LoVo (cell line): ENCODE measurements at places on chromosomes 11 and 22.

DNA sequence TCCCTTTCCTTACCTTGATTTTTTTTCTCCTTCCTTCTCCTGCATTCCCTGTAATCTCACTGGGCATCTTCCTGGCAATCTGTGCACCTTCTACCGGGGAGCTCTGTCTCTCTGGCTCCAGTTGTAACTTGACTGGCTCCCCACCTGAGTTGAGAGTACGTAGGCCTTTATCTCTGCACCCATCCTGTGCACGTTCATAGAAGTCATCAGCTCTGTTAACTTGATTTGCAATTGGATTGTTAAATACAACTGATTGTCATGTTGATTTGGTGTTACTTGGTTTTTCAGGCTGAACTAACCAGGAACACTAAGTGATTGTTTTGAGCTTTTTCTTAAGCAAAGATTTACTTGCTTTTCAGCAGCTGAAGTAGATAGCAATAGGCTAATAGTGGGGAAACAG, 11.8 kb downstream of the SWAP70 start:
- no peak for DNase-seq

DNA sequence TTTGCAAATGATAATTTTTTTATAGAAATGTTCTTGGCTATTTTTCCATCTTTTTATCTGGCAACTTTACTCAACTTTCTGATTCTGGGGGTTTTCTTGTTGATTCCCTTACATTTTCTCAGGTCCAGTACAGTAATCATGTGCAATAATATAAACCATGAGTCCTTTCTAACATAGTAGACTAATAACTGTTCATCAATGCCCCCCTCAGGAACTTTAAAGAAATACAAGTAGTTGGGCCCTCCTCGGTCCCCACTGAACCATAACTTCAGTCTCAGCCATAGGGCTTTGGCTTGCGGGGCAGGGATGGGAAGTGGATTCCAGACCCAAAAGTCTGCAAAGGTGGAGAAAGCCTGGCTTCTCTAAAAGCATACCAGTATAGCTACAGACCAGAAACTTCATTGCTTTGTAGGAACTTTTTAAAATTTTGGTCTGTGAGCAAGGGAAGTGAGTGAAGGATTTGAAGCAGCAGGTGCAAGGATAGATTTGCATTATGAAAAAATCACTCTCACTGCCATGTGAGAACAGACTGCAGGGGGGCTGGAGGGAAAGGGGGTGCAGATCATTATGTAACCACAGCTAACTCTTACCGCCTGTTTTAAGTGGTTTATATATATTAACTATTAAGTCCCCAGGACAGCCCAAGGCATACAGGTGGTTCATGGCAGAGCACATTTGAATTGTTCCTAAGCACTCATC, 10.4 kb upstream of the TUB start:
- peak; percentile 11 for DNase-seq

GRCh38 chr11:112656772-112657428, 304.3 kb upstream of the NCAM1 start:
- DNase-seq: no peak

- DNase-seq: no peak
Measured at GRCh38 chr22:37329238-37330140, 47.2 kb downstream of the CYTH4 start.

- DNase-seq: no peak
Measured at GRCh38 chr11:86681483-86681756, 9.0 kb upstream of the ME3 start.

DNA sequence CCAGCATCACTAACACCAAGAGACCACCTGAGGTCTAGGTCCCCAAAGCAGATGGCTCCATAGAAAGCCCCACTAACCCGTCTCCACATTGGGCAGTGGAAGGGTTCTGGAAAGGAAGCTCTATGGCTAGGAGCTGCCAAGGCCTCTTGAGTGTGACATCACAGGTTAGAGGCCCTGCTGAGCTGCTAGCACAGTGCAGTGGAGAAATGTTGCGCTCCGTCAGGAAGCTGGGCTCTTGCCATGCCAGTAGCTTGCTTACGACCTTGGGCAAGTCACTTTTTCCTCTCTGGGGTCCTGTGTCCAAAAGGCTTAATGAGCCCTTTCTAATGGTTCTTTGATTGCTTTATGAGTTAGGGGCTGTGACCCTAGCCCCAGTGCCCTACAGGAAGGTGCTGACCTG, 10.6 kb downstream of the PIK3IP1 start:
- no peak for DNase-seq

- no peak for DNase-seq
Measured at GRCh38 chr11:69861901-69862300, 42.7 kb upstream of the FGF3 start.

DNA sequence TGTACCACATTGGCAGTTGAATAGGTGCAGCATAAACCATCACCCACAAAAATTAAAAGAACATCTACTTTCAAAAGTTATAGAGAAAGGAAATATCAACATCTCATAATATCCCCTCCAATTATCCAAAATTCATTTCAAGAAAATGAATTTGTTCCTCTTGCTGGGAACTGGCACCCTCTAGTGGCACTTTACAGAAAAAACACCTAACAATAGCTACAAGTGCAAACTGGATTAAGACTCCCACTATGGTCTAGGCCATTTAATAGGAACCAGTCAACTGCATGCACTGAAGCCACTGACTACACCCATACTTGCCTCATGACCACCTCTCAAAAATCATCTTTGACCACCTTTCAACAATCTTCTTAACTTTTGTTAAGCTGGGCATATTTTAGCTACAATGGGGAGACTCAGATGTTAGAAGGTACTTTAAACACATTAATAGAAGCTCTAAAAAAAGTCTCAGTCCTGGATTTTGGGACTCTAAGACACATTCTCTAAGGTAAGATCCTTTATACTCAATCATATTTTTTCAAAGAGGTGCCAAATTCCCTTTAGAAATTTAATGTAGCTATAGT, 17.3 kb downstream of the TRAF6 start:
- DNase-seq: peak; percentile 58

DNA sequence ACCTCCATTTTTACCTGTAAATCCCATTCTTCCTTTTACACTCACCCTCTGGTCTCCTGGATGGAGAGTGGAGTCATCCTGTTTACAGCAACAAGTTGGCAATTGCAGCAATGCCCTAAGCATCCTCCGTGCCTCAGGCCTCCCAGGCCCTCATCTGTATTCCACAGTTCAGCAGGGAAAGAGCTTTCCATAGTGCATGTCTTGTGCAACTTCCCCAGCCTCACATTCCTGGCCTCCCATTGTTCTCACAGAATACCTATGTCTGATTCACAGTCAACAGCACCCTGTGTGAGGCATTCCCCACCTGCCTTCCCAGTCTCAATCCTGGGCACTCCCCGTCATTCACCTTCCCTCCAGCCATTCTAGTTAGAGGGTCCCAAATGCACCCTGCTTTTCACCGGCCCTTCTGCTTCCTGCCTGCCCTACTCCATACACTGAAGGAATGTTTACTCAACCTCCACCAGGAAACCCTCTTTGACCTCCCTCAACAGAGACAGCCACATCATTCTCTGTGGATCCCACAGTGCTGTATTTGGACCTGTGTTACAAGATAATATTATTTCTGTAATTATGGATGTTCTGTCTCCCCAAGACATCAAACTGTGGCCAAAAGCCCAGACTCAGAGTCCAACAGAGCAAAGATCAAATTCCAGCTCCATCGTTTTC, 405.7 kb downstream of the BUD13 start:
- DNase-seq: no peak

GRCh38 chr22:36510384-36510783, 3.5 kb upstream of the FOXRED2 start:
- no peak for DNase-seq

GRCh38 chr11:33778675-33779074, 4.4 kb upstream of the FBXO3 start:
- no peak for DNase-seq

DNA sequence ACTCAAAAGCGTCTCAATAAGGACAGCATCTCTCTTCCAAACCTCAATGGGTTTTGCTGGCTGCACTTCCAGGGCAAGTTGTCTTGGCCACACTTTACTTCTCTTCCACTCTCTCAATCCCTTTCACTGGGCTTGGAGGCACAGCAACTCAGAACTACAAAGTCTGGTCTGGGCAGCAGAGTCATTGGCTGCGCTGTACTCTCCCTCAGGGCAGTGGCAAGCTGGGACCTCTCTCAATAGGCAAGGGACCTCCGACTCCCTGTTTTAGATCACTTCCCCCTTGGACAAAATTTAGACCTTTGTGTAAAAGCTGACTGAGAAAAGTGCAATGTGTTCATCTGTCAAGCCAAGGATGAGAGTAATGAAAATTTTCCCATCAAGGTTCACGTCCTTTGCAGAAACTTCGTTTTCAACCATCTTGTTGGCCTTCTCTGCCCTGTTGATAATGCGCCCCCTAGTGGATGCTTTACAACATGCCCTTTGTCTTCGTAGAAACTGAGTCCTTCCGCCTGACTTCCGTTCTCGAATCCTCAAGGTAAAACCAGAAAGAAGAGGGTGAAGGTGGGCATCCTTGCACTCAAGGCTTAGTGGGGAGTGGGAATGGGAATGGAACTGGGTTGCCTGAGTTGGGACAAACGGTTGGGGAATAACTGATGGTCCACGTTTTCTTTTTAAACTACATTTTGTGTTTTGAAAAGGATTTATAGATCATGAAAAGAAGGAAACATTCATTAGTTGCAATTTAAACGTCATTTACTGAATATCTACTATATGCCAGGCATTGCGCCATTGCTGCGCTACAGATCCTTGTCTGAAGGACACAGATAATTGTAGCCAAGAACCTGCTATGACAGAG, 99.1 kb downstream of the CD44 start:
- DNase-seq: peak; percentile 51

GRCh38 chr22:42967933-42968332, 47.0 kb downstream of the PACSIN2 start:
- DNase-seq: no peak

DNA sequence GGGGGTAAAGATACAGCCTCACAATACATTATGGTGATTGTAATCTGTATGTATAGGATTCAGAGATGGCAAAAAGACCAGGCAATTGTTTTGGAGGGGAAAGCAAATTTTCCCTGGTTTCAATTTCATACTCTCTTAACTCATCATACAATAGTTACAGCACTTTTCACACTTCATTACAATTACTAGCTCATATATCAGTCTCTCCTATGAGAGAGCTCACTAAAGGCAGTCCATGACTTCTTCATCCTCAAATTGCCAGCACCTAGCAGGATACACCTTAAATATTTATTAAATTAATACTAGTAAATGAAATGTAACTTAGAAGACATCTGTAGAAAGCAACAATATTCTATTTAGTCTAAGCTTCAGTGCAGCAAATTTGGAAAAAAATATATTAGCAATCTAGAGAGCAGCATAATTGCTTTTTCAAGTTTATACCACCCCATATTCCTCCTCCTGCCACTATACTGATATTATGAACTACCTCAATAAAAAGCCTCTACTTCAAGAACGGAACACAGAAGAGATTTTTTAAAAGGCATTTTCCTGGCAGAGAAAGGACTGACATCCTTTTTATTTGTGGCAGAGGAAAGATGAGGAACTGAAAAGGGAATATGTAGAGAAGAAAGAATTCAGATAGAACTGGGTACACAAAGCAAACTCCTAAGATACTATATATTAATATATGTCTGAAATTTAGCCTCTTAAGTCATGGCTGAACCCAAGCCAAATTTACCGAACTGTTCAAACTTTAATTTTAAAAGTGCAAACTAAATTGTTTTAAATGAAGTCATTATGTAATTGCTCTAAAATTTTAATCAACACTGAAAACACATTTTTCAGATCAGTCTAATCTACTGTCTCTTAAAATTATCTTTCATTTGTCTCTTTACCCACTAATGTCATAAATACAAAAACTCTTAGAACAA, 27.7 kb downstream of the PICALM start:
- DNase-seq: no peak

DNA sequence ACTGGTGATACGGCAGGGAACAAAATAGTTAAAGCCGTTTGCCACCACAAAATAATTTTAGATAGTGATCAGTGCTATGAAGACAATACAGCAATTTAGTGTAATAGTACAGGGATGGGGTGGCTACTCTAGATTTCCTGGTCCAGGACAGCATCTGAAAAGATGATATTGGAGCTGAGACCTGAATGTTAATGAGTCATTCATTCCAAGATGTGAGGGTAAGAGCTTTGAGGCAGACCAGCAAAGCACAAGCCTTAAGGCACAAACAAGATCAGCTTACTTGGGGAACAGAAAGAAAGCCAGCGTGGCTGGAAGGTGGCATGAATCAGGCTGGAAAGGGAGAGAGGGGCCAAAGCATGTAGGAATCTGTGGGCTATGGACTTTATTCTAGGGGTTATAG, 132.3 kb downstream of the TRIM44 start:
- no peak for DNase-seq

DNA sequence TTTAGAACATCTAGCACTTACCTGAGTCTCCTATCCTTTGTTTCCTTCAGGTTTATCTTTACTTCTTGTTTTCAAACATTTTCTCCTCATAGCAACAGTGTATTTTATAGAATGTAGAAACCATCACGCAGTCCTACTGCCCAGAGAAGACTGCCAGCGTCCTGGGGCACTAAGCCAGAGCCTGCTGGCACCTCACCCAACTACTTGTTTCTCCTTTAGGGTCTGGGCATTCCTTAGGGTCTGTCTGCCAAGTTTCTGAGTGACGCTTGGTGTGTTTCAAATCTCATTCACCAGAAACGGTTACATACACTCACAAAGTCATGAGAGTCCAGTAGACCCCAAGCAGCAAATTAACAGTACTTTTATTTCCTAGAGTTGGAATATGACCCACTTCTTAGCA, 49.6 kb upstream of the SLC25A1 start:
- DNase-seq: no peak

- no peak for DNase-seq
Measured at GRCh38 chr11:65793625-65794400, 7.0 kb downstream of the OVOL1 start.

- DNase-seq: no peak
Measured at GRCh38 chr11:111448831-111449557, 63.2 kb downstream of the BTG4 start.

DNA sequence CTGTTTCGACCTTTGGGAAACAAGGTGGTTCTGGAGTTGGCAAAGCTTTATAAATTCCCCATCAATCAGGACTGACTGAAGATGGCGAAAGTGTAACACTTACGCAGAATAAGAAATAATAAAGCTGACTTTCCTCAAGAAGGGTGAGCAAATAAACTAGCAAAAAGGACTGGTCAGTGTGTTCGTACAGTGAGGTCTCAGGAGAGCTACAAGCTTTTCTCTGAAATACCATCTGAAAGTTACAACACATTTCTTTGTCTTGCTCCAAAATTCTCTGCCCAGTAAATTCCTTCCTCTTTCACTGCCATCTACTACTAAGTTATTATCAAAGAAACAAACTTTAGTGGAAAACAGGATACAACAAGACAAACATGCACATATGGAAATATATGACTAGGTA, 13.4 kb downstream of the PITPNB start:
- no peak for DNase-seq
